Stimulated activated CD8-positive, alpha-beta memory T cell treated with anti-CD3 and anti-CD28 coated beads, Interleukin-7, amount 100 ng/mL, for 48 hours (primary cell): ENCODE measurements at places on chromosomes 5 and 9.

DNA sequence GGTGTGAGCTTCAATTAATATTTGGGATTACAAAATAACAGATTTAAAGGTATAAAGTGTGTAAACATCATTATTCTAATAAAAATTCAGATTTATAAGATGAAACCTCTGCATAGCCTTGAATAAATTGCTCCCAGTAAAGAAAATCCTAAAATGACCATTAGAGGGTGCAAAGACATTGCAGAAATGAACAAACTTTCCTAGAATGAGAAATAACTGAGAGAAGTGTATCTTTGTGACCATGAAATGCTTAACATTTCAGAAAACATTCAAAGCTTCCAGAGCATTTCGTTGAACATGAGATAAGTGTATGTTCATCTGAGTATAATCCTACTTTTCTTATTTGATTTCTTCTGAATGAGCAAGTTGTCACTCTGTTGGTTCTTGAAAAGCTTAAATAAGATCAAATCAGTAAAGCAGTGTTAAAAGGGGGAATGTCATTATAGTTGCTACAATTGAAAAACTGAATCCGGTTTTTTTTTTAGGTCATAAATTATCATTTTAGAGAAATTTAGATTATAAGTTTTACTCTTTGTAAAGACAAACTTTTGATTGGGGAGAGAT lies 24.7 kb upstream of the NUDT12 start:
- DNase-seq: no peak

- DNase-seq: no peak
These were observed 109.3 kb downstream of the UGCG start for GRCh38 chr9:112005939-112006338.

DNA sequence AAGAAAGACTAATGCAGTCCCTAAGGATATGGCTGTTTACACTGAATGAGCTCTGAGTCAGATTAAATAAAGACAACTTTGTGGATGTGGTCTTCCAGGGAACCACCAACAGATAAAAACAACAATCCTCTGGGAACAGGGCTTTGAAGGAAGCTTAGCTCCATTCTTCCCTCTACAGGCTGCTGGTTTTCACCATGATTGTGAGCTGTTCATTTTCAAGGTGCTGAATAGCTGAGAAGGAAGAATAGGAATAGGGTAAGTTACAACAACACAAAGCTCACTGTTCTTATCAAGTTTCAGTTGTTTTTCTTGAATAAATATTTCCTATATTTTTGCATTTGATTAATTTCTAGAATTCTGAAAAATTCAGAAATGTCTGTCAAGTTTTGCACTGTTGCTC lies 25.9 kb upstream of the PTAR1 start:
- DNase-seq: no peak

GRCh38 chr9:19781240-19781639 lies 7.6 kb downstream of the SLC24A2 start:
- DNase-seq: no peak

DNA sequence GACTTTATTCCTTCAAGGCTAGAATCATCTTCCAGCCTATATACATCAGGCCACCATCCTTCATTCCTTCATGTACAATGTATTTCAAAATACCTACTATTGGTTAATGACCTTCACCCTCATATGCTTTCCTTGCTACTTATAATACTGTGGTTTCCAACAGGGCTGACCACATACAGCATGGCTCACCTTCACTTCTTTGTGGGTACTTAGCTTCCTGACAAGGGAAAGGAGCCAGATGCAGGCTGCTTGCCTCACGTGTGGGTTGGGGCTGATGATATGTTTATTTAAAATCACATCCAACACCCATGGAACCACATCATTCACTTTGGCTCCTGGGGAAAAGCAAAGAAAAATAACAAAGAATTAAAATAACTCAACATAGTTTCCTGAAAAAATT lies 63.9 kb upstream of the OR2K2 start:
- DNase-seq: no peak

DNA sequence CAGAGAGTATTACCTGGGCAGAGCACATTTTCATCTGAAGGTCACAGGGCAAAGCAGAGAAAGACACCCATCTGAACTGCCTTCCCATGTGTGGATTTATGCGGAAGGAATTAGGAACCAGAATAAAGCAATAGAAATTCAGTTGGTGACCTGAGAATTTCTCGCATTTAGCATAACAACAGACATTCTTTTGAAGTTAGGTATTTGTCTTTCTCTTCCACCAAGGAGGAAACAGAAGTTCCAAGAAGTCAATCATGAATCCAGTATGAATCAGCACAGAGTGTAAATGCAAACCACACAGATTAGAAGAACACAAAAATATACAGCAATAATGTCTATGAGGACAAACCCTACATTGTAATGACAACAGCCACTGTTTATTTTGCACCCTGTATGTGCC lies 515.2 kb upstream of the BRINP1 start:
- DNase-seq: no peak

DNA sequence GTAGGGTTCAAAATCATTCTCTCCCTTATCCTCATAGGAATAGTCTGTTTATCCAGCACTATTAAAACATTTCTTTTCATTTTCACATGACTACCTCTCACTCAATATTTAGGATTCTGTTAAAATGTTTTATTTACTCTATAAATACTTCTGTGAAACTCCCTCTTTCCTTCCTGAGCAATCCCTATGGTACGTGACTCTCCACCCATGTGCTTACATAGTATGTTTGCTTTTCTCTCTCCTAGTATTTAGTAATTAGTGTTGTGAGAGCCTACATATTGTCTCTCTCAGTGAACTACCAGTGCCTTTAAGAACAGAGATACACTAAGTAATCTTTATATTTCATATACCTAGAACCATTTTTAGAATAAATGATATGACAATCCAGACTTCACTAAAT lies 46.0 kb downstream of the PTPRD start:
- no peak for DNase-seq

GRCh38 chr5:175517824-175518450 lies 39.6 kb downstream of the SFXN1 start:
- DNase-seq: peak; percentile 87

DNA sequence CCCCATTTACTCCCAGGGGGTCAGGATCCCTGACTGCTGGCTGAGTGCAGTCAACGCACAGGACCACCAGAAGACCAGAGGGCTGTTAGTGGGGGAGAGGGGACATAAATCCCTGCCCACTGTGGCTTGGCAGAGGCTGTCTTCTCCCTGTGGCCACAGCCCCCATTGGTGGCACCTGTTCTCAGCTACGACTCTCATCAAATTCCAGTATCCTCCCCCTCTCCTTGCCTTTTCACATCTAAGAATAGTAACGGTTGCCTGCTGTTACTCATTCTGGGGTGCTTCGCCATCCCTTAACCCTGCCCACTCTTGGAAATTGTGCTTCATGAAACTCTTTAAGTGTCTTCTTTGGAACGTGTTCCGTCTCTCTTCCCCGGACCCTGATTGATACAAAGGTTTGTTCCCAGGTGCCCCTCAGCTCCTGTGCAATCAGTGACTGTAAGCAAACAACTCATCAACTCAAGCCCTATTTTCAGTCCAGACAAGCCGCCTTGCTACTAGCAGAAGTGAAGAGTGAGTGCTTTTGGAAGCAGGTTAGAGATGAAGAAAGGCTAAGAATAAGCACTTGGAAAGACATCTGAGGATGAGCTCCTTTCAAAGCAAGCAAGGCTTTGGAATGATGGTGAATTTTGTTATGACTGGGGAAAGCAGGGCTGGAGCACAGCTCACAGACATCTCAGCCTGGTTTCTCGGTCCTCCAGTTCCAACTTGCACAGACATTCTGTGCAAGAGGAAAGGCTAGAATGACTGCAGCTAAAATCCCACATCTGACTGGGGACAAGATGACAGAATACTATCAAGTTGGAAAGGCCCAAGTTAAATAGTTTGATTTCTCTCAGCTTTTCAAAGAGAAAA lies 22.9 kb upstream of the DENND1A start:
- DNase-seq: no peak

DNA sequence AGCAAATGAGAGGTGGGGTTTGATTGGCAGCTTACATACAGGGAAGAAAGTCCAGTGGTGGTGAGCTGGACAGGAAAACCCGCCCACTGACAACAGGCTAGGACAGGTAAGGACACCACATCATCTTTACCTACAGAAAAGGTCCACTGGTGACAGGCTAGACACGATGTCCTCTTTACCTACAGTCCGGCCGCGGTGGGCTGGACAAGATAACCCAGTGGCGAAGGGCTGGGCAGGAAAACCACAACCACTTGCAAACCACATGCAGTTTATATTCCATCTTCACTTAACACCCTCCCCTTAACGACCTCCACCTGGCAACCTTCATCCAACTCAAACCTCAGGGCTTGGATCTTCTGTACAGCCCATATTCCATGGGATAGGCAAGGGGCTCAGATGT lies 5.0 kb upstream of the NIPAL4 start:
- DNase-seq: no peak

- peak; percentile 32 for DNase-seq
These were observed 46.7 kb downstream of the IL31RA start for GRCh38 chr5:55897905-55898304.

DNA sequence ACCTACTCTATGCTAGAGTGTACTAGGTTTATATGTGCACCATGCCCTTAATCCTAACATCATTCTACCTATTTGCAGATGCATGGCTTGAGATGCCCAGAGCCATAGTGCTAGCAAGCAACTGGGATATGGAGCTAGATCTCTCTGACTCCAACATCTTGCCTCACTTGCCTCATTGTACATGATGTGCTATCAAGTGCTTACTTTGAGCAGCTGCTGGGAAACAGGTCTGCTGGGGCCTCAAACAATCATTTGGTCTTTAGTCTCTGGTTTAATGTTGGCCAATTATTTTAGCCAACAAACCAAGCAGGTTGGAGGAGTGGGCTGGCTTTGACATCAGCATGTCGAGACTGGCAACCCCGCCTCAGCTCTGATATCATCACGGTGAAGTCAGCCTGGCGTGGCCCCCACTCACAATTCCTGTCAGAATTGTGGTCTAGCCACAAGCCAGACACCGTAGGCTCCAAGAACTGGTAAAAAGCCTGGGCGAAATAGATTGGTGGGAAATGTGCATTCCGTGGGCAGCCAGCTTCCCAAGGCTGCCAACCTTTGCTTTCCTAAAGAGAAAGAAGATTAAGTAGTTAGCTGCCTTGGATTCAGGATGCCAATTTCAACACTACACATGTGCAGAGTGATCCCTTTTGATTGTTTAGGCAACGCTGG lies 21.1 kb upstream of the GAS1 start:
- DNase-seq: no peak

DNA sequence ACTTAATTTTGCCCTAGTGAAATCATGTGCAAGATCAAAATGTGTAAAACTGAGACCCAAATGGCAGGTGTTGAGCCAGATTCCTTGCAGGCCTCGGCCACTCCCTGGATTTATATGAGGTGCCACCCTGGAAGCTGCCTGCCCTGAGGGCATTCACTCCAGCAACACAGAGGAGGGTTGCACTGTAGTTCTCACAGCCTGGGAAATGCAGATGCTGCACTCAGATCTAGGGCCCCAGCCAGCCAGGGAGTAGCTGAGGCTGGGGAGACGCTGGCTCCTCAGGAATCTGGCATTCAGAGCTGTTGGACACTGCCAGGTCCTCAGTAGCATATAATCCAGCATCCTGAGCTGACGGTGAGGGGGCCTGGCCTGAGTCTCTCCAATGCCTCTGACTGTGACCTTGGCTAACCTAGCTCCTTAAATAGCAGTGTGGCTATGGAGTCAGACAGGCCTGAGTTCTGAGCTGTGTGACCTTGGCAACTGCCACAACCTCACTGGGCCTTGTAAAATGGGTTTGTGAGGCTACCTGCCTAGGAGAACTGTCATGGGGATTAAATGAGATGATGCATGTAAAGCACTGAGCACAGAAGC lies 8.7 kb downstream of the KCNMB1 start:
- no peak for DNase-seq

- no peak for DNase-seq
These were observed 76.0 kb upstream of the CD180 start for GRCh38 chr5:67272453-67273130.
